ENCODE measurements at places on chromosomes 6 and 20.

DNA sequence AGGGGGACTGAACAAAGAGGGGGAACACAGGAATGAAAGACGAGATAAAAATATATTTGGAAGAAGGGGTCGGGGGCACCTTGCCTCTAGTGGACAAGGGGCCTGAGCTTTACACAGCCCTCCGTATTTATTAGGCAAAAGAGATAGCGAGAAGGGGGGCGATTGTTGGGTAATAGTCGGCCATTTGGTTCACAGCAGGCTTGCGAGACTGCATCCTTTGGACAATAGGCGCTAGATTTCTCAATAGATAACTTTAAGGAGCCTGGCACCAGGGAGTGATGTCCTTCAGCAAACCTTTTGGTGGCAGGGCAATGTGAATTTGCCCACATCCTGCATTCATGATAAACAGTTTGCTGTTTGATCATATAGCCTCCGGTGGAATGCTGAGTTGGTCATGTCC lies 3.0 kb upstream of the NANP start:
- no peak for DNase-seq

GRCh38 chr20:21083825-21084325 lies 22.3 kb downstream of the LINC00237 start:
- no peak for DNase-seq

DNA sequence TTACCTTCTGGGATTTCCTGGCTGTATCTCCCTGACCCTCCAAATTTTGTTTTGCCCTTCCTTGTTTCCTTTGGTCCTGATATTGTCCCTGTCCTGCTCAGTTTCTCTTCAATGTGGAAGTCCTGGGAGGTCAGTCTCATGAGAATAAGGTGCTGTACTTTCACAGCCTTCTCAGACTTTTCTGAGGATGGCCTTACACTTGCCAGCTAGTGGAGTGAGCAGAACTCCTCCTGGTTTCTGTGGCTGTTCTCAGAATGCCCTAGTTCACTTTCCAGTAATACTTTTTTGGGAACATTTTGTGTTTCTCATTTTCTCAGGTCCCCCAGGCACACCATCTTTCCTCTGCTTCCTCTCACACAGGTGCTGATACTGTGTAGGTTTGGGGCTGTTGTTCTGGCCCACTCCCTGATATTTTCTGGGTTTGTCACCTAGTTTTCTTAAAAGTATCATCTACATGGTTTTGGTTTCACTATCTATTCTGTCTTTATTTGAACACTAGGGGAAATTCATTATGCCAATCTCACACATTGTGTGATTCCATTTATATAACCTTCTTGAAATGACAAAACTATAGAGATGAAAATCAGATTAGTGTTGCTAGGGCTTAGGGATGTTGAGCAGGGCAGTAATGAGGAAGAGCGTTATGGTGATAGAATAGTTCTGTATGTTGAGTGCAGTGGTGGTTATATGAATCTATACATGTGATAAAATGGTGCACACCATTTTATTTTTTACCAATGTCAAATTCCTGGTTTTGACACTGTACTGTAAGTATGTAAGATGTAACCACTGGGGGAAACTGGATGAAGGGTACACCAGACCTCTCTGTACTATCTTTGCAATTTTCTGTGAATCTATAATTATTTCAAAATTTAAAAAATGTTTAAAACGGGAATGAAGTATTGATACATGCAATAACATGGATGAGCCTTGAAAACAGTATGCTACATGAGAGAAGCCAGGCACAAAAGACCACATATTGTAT lies 27.2 kb upstream of the BRPF3 start:
- DNase-seq = no peak

DNA sequence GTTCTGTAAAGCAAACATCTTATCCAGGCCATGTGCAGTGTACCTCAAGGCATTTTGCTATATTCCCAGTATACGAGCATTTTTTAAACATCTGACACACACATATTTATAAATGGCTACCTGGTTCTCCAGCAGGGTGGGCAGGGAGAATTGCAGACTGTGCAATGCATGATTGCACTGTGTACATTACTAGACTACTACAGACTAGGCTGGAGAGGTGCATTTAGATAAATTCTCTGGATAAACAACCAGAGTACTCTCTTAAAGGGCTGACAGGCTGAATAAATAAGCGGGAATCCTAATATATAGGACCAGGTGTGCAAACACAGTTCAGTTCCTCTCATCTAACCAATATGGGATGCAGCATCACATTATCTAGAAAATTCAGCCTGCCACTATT lies 428.3 kb upstream of the ARID1B start:
- no peak for DNase-seq

DNA sequence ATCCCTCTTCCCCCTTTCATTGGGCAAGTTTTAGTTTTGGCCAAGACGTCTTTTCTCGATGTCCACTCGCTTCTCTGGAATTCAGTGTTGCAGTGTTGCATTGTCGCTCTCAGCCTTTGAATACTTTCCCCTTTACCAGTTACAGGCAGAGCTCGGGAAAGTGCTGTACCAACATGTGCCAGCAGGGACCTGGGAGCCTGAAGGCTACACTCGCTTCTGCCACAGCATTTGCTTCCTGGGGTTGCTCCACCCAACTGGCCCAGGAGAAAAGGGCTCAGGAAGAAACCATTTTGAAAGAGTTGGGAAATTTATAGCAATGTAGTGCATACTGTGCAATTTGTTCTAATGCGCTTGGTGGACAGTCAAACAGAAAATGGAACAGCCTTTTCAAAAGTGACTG lies 78.6 kb downstream of the LINC00237 start:
- peak; percentile 63 for DNase-seq

DNA sequence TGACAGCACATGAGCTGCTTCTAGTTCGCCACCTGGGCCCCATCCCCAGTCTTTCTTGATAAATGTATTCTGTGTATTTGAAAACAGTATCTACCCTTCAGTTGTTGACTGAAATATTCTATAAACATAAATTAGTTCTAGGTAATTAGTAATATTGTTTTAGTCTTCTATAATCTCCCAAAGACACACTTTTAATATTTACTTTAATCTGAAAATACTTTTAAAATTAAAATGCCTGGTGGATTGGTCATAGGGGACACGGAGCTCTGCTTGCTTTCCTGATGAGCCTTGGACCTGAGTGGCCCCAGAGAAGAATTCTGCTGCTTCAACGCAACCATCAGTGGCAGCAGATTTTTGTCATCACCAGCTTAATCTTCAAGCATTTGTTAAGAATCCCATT lies 234.5 kb downstream of the THBS2 start:
- DNase-seq = no peak

GRCh38 chr6:139699911-139700310 lies 325.5 kb upstream of the CITED2 start:
- DNase-seq = no peak

DNA sequence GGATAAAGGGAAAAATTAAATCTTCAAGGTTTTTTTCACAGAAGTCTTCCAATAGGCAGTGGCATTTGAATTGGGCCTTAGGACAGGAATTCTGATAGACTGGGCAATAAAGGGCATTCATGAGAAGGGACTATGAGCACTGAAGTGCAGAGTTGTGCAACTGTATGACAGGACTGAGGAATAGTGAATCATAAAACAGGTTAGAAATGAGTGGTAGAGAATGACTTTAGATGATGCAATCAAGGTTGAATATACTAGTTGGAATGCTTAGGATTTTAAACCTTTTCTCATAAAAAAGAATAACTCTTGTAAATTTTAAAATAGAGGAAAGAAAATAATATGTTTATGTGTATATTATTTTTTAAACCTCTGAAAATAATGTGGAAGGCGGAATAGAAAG lies 944.7 kb downstream of the PHF3 start:
- DNase-seq = no peak

GRCh38 chr6:87944541-87944954 lies 103.1 kb upstream of the SPACA1 start:
- peak; percentile 49 for DNase-seq

- peak; percentile 84 for DNase-seq
Observed at GRCh38 chr20:64102647-64103354, 4.6 kb downstream of the NPBWR2 start.

DNA sequence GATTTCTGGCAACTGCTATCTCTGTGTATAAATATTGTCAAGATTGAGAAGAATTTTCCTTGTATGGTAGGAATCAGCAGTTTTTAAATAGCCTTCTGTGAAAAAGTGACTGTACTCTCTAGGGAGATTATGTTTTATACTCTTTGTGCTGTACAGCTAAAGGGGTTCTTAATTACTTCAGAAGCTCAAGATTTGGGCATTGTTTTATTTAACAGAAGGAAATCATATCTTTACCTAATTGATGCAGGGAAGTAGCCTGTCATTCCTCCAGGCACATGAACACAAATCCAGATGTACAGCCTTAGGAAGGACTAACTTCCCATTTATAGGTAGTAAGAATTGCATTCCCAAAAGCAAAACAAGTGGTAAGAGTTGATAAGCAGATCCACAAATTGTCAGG lies 1.3 kb downstream of the CALHM5 start:
- DNase-seq = no peak

DNA sequence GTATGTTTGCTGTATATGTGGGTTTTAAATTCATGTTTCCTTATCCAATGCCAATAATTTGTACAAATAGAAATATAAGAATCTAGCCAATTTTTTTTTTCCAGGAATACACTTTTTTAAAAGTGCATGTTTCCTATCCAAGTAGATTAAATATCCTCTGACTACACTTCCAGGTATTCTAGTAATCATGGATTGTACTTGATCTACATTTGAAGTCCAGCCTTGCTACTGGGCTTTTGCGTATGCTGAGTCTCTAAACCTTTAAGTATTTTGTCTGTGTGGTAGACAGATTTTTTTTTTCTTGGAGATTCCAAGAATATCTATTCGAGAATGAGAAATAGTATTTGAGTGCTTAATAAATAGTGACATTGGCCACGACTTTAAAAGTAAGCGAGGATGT lies 188.3 kb downstream of the SASH1 start:
- no peak for DNase-seq

GRCh38 chr20:32681175-32682084 lies 7.7 kb upstream of the C20orf203 start:
- peak; percentile 78 for DNase-seq

GRCh38 chr6:68958327-68958726 lies 323.2 kb downstream of the ADGRB3 start:
- no peak for DNase-seq

DNA sequence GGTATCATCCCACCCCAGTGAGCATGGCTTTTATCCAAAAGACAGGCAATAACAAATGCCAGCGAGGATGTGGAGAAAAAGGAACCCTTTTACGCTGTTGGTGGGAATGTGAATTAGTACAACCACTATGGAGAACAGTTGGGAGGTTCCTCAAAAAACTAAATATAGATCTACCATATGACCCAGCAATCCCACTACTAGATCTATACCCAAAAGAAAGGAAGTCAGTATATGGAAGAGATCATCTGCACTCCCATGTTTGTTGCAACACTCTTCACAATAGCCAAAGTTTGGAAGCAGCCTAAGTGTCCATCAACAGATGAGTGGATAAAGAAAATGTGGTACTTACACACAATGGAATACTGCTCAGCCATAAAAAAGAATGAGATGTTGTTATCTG lies 5.9 kb upstream of the KIAA1755 start:
- no peak for DNase-seq

- DNase-seq = no peak
Observed at GRCh38 chr6:118896339-118897136, 2.6 kb downstream of the ASF1A start.

DNA sequence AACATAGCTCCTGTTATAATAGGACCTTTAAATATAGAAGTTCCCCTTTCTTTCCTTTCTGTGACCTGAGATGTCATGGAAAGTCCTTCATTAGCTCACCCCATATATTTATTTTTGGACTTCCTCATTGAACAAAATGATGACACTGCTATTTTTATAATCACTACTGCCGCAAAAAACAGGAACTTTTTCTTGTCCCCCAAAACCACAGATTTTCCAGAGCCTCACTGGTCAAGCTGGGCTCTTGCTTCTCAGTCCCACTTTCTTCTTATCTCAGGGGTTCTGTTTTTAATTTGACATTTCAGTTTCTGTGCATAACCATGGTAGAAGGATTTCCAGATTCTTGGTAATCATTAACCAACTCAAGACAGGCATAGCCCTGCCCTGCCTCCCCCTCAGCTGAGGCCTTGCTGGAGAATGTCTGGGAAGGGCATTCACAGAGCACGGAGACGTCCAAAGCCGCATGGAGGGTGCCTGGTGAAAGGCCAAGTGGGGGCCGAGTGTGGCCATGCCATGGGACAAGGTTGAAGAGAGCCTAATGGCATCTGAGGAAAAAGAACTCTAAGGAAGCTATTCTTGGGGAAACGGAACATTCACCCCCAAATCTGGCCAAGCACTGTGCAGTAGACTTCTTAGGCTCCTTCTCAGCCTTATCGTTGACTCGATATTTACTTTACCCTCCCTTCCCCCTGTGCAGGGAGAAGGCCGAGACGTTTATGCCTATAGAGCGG lies 73.7 kb downstream of the EDN1 start:
- no peak for DNase-seq

DNA sequence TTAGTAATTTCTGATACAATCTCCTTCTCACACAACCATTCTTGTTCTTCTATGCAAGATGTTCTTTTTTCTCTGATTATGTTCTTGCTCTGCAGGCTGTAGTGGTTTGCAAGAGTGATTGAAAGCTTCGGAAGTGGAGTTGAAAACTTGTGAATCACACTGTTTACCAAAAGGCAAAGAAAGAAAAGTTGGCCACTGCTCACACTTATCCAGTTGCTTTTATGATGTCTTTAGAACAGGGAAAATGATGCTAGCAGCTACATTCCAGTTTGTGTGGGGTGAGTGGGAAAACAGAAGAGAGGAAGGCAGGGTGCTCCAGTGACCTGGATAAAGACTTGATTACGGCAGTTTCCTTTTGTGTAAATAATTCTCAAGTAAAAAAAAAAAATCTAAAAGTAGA lies 583.3 kb downstream of the TENT5A start:
- no peak for DNase-seq

DNA sequence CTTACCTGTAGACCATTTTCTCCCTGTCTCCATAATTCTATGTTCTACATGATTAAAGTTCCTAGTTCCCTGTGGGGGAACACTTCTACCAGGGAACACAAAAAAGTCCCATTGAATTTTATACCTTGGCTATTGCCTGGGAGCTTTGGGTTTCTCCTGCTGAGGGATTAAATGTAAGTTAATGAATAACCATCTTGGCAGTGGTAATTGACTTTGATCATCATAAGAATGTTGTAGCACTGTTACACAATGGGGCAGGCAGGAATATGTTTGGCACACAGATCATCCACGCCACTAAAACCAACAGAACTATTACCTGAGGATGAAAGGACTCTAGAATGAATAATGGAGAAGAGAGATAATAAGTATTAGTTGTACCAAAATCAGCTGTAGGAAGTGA lies 1106.2 kb upstream of the GJE1 start:
- no peak for DNase-seq

- DNase-seq = peak; percentile 4
Observed at GRCh38 chr6:26388014-26388413, 5.1 kb downstream of the BTN2A2 start.

GRCh38 chr6:156449128-156449527 lies 328.1 kb upstream of the ARID1B start:
- no peak for DNase-seq

Measured in neural progenitor cell (in vitro differentiated cells).